ENCODE measurements at places on chromosomes 16 and 17.
A peak's percentile ranks its signal among the peaks of the same experiment; 100 is the strongest.

- no peak for DNase-seq
These were observed 391.2 kb downstream of the MAF start for GRCh38 chr16:79209308-79209707.

GRCh38 chr16:49276646-49277385 is 4.8 kb downstream of the CBLN1 start:
- DNase-seq, result no peak

DNA sequence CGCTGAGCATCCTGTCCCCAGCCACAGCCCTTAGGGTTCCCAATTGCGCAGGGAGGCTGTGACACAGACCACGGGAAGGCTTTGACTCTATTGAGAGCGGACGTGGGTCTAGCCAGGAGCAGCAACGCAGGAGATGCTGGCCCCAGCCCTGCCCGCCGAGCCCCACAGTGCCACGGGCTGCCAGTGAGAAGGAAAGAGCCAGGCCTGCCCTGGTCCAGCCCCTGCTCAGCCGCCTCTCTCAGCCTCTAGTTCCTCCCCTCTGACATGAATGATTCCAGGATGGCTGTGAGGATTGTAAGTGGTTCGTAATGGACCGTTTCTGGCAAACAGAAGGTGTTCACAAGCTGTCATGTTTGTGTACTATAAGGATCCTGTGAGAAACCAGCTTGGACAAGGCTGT is 2.5 kb downstream of the BHLHA9 start:
- DNase-seq, result no peak

- DNase-seq, result no peak
These were observed 209.5 kb downstream of the AATF start for GRCh38 chr17:37158290-37158689.

- DNase-seq, result peak; percentile 78
These were observed 49.6 kb downstream of the USP22 start for GRCh38 chr17:20992987-20993862.

DNA sequence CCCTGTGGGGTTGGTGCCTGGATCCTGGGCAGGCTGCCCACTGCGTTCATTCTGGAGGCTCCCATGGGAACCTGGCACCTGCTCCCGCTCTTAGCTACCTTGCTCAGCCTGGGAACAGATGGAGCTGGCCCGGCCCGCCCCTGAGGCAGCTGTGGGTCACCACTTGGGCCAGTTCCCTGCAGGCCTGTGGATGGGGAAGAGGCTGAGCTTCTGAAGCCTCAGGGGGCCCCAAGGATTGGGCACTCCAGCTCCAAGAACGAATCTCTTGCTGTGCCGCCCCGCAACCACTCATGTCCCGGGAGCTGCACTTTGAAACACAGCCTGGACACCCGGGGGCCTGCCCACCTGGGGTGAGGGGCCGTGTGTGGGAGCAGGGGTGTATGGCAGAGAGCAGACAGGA is 37.7 kb downstream of the BAHCC1 start:
- DNase-seq, result no peak

DNA sequence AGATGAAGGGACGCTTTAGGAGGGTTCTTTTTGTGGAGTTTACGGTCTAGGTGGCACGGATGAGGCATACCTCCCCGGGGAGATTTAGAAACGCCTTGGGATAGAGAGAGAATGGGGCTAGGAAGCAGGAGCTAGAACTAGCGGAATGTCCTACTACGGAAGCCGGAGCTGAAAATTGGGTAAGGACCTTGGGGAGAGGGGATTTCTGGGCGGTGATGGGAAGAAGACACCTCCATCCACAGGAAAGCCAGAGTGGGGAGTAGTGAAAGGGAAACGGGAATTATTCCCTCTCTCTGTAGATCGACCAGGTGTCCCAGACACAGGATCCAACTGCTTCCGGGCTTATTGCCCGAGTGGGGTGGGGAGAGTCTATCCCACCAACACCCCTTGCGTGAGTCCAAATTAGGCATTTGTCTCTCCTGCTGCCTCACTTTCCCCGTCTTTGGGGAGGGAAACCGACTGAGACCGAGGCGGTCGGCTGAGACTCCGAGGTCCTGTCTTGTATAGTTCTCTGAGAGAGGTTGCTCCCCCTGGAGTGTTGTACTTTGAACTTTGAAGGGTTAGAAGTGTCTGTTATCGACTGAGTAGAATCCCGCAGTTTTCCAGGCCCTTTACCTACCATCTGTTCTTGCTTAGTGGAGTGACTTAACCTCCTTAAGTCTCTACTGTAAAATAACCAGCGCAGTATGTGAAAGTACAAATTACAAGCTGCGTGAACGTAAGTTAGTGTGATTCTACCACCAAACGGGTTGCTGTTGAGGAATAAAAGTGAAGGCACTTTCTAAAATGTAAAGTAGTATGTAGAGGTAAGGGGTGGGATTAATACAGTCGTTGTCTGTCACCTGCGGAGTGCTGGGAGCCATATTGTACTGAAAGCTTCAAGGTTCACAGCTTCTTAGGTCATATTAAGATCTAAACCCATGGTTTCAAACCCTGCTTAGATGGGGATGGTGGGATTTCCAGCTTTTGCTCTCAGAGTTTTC is 1.0 kb downstream of the RSPRY1 start:
- DNase-seq, result peak; percentile 45

GRCh38 chr17:61574542-61575351 is 16.3 kb downstream of the NACA2 start:
- no peak for DNase-seq

- DNase-seq, result no peak
These were observed 5.1 kb downstream of the RGS11 start for GRCh38 chr16:270381-271255.

DNA sequence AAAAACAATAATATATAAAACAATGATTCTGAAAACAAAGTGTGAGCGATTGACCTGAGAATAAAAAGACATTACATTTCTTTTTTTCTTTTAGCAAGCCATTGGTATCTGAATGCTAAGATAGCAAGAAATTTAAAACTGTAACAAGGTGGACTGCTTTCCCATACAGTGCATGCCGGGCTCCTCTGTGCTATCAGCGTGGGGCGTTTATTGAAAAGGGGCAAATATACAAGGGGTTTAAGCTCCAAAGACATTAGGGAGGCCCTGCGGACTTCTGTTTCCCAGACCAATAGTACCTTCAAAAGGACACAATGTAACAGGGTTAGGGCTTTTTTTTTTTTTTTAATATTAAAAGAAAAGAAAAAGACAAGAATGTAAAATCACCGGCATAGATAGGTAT is 261.3 kb downstream of the ZFHX3 start:
- DNase-seq, result no peak
